ENCODE measurements at places on chromosomes 5 and 9.

DNA sequence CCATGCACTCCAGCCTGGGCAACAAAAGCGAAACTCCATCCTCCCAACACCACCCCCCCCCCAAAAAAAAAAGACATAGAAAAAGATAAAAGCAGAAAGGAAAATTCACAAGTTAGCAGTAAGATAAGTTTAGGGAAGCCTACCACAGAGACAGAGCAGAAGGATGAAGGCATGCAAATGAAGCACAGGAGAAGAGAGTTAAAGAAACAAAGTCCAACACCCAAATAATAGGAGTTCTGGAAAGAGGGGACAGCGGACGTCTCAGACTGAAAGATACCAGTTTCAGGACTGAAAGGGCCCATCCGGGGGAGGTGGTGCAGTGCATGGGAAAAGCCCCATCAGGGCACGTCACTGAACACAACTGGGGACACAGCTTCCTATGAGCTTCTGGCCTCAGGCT is 54.3 kb downstream of the OTULIN start:
- DNase-seq = no peak

GRCh38 chr5:94969174-94969573 is 315.7 kb downstream of the MCTP1 start:
- DNase-seq = no peak

DNA sequence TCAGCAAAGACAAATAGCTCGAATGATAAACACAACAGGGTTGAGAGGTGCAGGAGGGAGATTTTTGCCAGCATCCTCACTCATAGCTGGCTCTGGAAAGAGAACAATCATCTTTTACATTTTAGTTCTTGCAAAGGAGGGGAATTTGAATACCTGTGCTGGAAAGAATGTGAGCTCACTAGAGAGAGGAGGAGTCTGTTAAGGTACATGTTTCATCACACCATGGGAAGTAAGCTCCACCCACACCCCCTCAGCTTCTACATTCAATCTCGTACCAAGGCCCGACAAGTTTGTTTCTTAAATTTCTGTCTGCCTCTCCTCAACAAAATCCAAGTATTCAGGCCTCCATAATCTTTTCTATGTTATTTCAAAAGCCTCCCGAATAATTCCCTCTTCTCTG is 254.6 kb downstream of the BRINP1 start:
- DNase-seq = no peak

DNA sequence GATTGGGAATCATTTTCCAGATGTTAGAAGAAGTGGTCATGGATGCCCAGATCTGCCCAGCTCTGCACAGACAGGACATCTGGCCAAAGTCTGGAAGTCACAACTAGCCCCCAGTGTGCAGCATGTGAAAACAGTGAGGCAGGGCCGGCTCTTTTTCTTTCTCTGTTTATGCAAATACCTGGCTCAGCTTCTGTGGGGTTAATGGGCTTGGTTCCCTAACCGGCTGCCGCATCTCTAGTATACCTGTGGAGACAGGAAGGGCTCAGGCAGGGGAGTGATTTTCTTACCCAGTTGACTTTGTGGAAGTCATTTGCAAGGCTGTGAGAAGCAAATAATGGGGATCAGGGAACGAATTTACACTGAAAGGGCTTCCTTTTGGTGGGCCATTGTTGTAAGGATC is 254.8 kb upstream of the PANK3 start:
- DNase-seq = no peak

DNA sequence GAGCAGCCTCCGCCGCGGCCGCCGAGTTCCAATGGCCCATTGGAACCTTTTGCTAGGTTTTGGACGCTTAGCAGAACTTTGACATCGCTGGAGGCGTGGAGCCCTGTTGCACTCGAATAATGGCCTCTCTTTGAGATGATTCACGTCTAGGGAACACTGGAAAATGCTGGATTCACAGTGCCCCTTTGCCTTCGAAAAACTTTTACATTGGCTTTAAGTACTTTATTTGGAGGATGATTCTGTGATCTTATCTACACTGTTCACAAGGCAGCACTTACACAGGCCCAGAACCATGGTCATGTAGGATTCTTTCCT is 536 bp upstream of the PPIC start:
- DNase-seq = no peak

- no peak for DNase-seq
Measured at GRCh38 chr5:61482980-61483379, 150.9 kb downstream of the ZSWIM6 start.

DNA sequence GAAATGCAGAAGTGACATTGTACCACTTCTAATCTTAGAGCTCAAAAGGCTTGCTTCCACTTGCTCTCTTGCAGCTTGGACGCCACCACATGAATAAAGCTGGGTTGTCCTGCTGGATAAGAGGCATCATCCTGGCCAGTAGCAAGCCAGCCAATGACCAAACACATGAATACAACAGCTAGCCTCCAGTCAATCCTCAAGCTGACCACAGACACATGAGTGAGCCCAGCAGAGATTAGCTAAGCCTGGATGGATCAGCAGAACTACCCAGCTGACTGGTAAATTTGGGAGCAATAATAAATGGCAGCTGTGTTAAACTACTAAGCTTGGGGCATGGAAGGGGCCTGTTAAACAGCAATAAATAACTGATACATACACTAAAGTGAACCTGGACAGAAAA is 121.1 kb upstream of the SLC12A2 start:
- DNase-seq = no peak

- no peak for DNase-seq
Measured at GRCh38 chr5:141832131-141832530, 46.1 kb downstream of the PCDH1 start.

DNA sequence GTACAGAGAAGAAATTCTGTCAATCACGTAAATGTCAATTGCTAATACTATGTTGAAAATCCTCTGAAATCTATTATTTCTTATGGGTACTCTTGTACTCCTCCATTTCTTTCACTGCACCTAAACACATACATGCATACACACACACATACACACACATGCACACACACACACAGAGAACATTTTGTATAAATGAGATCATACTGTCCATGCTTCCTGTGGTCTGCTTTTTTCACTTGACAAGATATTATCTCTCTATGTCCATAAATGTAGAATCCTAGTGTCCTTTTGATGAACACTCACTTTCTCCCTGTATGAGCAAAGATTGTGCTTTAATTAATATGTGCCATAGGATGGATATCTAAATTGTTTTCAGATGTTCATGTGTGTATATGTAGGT is 32.7 kb upstream of the TLR4 start:
- no peak for DNase-seq

- DNase-seq = no peak
Measured at GRCh38 chr5:138583984-138584637, 8.9 kb upstream of the HSPA9 start.

DNA sequence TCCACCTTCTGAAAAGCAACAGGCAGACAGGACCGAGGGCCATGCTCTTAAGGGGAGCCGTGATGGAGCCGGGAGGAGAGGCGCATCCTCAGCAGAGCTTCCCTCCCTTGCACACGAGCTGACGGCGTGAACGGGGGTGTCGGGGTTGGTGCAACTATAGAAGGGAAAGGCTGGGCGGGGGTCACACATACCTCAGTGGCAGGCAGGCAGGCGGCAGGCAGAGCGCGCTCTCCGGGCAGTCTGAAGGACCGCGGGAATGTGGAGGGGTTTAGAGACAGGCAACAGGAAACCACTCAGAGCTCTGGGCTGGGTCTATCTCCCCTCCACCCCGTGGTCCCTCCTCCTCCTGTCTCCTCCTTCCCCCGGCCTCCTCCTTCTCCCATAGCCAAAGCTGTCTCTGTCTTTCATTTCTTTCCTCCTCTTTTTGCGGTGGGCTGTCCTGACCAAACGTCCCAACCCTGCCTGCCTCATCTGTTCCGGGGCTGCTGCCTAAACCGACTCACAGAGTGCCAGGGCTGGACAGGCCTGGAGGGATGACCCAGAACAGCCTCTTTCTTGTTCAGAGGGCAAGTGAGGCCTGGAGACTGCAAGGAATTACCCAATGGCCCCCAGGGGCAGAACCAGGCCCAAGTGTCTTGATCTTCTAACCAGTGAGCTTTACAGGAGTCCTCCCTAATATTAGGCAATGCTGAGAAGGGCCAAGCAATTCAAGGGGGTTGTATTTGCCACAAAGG is at the start of gene SPARC:
Gene SPARC (minus strand): TSS at position 242 of the 734 bp plus-strand sequence. CDS start 10,727 bp downstream, outside the sequence.
- DNase-seq = no peak

- no peak for DNase-seq
Measured at GRCh38 chr9:134776080-134776796, 104.4 kb upstream of the FCN2 start.

- DNase-seq = no peak
Measured at GRCh38 chr9:75039801-75040200, 11.7 kb upstream of the CARNMT1 start.

DNA sequence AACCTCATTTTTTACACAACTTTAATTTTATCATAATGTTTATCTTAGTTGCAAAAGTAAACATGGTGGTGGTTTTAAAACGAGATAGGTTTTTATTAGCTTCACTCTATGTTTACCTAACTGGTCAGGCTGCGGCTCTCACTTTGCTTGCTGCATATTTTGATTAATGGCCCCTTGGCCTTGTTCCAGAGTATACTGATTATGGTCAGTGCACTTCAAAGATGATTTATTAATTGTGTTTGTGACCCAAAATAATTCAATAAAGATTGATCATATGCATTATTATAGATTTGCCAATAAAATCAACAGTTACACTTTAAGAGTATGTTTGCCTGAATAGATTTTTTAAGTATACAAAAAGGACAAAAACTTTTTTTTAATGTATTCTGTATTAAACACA is 188.0 kb downstream of the XRCC4 start:
- no peak for DNase-seq

DNA sequence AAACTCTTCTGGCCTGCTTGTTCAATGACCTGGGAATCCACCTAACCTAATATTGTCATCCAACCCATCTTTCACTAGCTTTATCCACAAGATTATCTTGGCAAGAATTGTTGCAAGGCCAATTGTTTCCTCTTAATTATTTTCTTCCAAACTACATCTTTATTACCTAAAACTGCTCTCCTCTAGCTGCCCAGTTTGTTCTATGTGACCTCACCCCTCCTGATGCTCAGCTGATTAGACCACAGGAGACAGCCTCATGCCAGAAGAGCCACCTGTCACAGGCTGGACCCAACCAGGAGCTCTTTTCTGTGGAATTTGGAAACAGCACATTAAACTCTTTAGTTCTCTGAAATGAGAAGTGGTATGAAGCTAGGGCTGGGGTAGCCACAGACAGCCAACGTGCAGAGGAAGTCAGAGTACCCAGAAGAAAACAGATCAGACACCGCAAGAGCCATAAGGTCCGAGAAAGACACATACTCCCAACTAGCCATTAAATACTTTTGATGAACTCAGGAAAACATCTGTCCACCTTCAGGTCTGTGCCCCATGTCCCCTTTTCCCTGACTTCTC is 12.0 kb downstream of the SAXO1 start:
- DNase-seq = no peak

DNA sequence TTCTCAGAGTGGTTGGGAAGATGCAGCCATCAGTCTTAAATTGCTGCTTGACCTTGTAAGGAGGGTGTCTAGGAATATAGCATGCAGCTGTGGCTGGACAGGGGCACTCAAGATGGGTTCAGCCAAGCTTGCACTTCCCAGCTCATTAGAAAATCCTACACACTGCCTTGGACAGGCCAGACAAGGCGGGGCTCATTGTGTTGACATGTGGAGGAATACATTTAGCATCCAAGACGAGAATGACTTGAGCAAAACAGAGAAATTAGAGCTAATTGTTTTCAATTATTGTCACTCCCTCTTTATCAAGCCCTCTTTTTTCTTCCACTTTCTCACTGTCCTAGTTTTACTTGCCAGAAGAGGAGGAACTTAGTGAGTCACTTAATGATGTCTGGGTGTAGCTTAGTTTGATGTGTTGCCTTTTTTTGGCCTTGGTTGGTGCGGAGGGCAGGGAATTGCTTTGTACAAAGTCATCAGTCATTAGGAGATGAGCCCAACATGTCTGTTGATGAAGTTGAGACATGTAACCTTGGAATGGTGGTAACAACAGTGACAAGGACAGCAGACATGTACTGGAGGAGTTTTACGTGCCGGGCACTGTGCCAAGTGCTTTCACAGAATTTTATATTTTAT is 1219.3 kb upstream of the WWC1 start:
- no peak for DNase-seq

- no peak for DNase-seq
Measured at GRCh38 chr9:134570711-134571325, 70.8 kb upstream of the COL5A1 start.

GRCh38 chr5:69512740-69513260 is 20.2 kb downstream of the OCLN start:
- DNase-seq = no peak

- DNase-seq = peak; percentile 18
Measured at GRCh38 chr5:180605554-180606214, 14.4 kb upstream of the SCGB3A1 start.

GRCh38 chr5:110092955-110093785 is 403.4 kb downstream of the MAN2A1 start:
- no peak for DNase-seq

DNA sequence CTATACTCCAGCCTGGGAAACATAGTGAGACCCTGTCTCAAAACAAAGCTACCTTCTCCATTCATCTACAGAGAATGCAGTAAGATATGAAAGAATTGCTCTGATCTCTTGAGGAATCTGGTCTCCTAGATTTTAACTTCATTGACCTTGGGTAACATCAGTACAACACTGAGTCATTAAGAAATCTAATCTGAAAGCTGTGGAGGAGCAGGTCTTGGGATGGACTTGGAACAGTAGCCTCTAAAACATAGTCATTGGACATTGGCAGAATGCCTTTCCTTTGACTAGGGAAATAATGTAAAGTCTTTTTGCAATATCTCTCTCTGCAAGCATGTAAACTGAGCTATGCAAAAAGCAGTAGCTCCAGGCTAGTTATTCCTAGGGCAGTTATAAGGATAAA is 58.1 kb downstream of the KCNN2 start:
- no peak for DNase-seq

DNA sequence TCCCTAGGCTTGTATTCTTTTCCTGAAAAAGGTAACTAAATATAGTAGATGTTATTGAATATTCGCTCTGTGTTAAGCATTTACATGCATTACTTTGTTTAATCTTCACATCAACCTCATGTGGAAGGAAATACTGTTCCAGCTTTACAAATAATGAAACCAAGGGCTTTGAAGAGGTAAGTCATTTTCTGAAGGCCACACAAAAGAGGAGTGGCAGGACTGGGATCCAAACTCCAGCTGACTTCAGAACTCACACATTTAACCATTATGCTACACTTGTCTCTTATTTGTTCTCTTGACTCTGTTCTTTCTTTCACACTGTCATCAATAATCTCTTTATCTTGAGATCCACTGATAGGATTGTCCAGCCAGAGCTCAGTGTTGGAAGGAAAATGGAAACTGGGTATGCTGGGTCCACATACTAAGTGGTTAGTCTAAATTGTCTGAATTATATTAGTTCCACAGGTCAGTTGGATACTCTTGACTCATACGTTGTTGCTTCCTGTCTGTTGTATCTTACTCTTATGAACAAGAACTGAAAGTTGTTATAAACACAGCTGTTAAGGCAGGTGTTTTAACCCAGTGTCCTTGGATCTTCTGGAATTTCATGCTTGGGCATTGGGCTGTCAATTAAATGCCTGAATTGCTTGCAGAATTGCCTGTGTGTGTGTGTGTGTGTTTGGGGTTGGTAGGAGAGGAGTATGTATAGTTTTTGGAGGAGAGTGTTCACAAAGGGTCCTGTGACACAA is 65.6 kb downstream of the TLE4 start:
- DNase-seq = no peak

- DNase-seq = peak; percentile 5
Measured at GRCh38 chr9:20941174-20941690, 90.2 kb downstream of the HACD4 start.

Data from activated CD4-positive, CD25-positive, alpha-beta regulatory T cell (primary cell).